ENCODE measurements at places on chromosomes 16 and 17.
A peak's percentile ranks its signal among the peaks of the same experiment; 100 is the strongest.

- no peak for DNase-seq
Measured at GRCh38 chr16:13335879-13336278, 434.5 kb downstream of the SHISA9 start.

DNA sequence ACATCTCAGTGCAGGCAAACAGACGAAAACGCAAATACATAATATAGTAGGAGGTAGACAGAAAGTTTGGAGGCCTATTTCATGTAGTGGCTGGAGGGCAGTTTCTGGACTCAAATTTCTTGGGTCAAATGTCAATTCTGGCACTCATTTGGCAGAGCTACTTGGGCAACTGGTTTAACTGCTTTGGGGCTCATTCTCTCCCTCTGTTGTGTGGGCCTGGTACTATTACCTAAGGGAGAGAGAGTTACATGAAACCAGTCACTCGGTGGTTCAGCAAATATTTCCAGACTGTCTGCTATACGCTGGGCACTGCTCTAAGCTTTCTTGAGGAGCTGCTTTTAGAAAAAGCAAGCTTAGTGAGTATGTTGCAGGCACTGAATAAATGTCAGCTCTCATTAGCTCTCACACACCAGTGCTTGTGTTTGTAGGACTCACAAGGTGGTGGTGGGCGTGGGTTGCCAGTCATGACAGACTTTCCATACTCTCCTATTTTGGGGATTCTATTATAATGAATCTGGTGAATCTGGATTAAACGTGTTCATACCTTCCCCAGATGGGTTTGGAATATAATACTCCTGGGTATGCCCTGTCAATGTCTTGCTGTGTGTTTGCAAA lies 1.8 kb upstream of the SHISA9 start:
- DNase-seq, result no peak

DNA sequence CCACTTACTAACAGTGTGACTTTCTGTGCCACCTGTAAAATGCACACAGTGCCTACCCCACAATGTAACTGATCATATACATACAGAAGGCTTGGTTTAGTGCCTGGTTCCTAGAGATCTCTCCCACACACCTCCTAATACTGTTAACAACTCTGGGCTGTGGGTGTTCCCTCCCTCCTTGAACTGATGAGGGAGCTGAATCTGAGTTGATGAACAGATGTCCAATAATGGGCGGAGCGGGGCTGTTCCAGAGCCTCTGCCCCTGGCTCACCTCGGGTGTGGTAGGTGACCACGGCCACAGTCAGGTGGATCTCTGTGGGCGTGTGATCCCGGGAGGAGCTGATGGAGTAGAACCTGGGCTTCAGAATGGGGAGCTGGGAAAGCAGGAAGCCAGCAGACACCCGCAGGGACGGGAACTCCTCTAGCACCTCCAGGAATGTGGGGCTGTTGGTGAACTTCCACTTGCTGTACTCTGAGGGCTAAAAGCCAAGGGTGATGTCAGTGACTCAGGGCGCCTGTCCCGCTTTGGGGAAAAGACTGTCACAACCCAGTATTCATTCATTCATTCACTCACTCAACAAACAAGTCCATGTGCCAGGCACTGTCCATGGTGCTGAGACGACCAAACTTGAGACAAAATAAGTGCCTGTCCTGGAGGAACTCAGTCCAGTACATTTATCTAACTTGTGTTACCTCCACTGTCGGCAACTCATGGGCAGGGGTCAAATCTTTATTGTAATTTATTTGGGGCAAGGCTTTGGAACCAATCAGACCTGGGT lies 37.6 kb downstream of the NOS2 start:
- no peak for DNase-seq

DNA sequence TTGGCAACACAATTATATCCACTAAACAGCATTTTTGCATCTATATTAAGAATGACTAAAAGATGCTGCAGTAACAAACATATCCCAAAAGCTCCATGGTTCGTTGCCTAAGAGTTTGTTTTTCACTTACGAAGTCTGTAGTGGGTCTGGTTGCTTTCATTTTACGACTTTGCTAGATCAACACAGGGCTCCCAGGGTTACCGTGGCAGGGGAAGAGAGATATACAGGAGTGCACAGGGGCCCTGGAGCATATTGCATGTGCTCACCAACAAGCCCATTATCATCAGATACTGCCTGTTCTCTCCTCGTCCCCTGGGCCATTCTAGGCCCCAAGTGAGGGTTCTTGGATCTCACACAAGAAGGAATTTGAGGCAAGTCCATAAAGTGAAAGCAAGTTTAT lies 3.1 kb upstream of the MMP2 start:
- no peak for DNase-seq

DNA sequence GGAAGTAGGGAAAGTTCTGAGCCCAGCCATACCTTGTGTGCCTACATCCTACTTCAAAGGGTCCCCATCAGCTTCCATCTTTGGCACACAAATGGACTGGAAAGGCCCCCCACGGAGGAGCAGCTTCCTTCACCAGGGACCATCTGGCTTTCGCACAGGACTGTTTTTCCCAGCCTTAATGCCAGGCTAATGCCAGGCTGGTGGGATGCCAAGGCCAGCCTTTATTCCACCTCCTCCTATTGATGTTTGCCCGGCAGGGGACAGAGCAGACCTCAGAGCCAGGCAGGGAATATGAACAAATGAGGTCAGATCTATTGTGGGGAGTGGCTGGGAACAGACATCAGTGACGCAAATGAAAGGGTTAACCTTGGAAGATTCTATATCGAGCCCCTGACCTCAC lies 5.7 kb downstream of the GPR179 start:
- DNase-seq, result no peak

DNA sequence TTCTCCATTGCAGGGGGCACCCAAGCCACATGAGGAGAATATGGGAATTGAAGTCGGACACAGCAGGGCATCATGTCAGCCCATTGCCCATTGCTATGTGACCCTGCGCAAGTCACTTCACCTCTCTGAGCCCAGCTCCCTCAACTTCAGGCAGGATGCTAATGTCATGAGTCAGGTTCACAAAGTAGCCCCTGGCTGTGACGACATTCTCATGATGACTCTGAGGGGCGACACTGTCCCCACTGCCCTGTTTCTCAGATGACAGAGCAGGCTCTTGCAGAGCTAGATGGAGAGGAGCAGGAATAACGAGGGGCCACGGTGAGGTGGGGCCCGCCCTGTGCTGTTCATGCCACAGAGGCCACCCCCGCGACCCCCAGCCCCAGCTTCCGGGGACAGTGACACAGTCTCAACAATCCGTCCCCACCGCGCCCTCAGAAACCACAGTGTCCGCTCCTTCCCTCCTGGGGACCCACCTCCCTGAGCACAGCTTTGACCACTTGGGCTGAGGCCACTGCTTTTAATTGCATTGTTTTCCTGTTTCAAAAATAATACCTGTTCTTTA lies 13.2 kb upstream of the ZNF469 start:
- DNase-seq, result peak; percentile 42

- no peak for DNase-seq
Measured at GRCh38 chr16:84918006-84918909, 93.1 kb downstream of the ZDHHC7 start.

DNA sequence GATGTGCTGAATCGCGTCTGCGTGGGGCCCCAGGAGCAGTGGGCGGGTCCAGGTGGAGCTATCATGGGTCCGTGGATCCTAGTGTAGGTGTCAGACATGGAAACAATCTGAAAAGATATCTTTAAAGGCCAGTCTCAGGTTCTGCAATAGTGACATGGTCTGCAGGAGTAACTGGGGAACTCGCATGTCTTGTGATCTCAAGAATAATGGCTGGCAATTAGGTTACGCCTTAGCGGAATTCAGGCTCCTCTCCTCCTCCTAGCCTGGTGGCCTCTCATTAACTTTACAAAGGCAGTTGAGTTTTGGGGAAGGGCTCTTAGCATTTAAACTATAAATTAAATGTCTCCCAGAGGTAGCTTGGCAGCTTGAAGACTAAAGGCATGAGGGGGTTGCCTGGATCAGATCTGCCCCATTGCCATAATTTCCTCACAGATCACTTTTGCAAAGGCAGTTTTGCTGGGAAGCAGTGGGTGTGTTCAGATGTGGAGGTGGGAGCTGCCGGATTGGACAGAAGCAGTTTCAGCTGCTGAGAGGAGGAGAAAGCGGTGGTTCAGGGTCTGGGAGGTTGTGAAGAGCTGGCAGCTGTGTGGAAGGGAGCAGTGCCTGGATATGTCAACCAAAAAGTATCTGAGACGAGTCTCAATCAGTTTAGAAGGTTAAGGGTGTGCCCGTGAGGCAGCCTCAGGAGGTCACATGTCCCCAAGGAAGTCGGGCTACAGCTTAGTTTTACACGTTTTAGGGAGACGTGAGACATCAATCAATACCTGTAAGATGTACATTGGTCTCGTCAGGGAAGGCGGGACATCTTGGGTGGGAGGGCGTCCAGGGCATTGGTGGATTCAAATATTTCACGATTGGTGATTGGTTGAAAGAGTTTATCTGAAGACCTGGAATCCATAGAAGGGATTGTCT lies 2.7 kb downstream of the TBCD start:
- no peak for DNase-seq

- no peak for DNase-seq
Measured at GRCh38 chr16:11071829-11072228, 127.5 kb downstream of the CLEC16A start.

GRCh38 chr16:25823891-25824290 lies 132.1 kb downstream of the HS3ST4 start:
- no peak for DNase-seq

GRCh38 chr17:82105882-82106687 lies 8.0 kb upstream of the FASN start:
- DNase-seq, result peak; percentile 57

- DNase-seq, result no peak
Measured at GRCh38 chr17:6699997-6700947, 12.9 kb downstream of the SLC13A5 start.

- no peak for DNase-seq
Measured at GRCh38 chr16:85592700-85593493, 20.2 kb upstream of the GSE1 start.

- no peak for DNase-seq
Measured at GRCh38 chr17:45345246-45345553, 28.4 kb upstream of the MAP3K14 start.

DNA sequence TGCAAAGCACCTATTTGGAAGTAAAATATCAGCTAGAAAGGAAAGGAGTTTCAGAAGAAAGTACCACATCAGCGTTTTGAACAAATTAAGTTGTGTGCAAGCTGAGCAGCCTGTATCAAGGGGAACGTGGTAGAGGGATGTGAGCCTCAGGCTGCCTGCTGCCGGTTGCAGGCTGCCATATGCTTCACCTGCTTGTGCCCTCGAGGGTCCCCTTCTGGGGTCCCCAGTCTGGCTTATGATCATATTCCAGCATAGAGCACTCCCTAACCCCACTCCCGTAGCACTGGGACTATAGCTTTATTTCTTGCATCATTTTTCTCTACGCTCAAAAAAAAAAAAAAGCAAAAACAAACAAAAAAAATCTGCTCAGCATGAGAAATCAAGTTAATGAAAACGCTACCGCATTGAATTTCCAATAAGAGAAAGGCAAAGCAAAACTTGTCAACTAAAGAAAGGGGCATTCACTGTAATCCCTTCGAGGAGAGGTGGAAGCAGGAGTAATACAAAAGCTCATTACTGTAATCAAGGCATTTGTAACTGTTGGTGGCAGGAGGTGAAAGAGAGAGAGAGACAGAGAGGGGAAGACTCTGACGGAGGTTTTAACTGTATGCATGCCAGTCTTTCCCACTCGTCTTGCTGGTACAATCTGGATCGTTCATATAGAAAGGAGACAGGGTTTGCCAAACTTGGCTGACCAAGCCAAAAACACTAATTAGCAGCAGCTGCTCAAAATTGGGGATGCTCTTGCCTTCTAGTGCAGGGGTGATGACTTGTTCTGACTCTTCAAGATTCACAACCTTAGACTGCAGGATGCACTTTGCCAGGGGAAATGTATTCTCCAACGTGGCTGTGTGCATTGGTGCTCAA lies 258.2 kb upstream of the HSBP1 start:
- no peak for DNase-seq

- no peak for DNase-seq
Measured at GRCh38 chr16:53257001-53257400, 177.3 kb upstream of the RBL2 start.

GRCh38 chr17:64051153-64051552 lies 30.7 kb upstream of the ICAM2 start:
- no peak for DNase-seq

- DNase-seq, result peak; percentile 95
Measured at GRCh38 chr17:7234083-7234951, at the start of gene DVL2. Gene DVL2, minus strand, starts transcription at chr17:7234517. Its CDS starts 255 bp downstream, at chr17:7234262.

GRCh38 chr17:5210091-5210490 lies 18.4 kb upstream of the ZNF594 start:
- DNase-seq, result no peak

DNA sequence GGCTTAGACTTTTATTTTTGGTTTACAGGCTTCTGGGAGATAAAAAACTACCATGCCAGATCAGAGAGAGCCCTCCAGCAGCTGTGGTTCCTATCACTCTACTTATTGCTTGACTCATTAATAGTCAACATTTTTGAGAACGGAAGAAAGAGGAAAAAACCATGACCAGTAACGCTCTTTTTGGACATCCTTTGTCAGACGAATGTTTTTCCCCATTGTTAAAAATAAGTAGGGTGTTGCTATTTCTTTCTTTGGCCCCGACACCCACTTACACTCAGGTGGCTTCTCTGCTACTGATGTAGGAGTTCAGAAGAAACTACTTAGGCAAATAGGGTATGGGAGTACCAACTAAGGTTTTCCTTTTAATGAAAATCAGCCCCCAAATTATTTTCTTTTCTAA lies 27.5 kb downstream of the TVP23A start:
- DNase-seq, result no peak

GRCh38 chr17:9290226-9290613 lies 268.9 kb downstream of the NTN1 start:
- DNase-seq, result no peak

DNA sequence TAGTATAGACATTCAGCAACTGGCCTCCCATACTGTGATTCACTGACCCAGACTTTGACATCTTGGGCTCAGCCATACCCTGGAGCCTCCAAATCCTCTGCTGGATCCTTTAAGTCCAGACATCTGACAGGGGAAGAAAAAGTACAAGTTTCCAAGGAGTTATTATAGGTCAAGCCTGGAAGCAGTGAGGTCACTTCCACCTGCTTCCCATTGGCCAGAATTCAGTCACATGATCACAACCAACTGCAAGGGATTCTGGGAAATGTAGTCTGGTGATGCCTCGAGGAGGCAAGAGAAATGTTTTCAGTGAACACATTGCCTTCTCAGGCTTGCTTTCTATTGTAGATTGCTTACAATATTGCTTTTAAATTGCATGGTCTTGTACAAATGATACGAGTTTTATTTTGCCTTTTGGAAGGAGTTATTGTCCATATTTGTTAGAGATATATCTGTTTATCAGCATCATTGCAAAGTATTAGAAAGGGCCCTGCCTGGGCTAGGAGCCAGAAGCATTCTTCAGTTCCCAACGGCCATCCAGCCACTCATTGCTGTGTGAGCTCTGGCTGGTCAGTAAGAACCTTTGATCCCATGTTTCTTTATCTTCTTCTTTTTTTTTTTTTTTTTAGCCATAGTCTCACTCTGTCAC lies 696.9 kb downstream of the WWOX start:
- DNase-seq, result no peak
